Cardiac ventricle fibroblast (primary cell): ENCODE measurements at places on chromosomes 3 and 15. TPM values are rescaled to one million over a fixed set of nuclear protein-coding genes. Genes with fewer than 3 reads are reported as not detected.

SLC38A3 gene
- total RNA-seq, result not detected in 2 replicates

BCL6 gene
- total RNA-seq, result 36.2 and 42.2 TPM in 2 replicates

GPR62 gene
- 0.12 TPM in 1 of 2 replicates, not detected in the other for total RNA-seq

UACA gene
- total RNA-seq, result 41.1 and 44.5 TPM in 2 replicates

SPATA12 gene
- 0.12 TPM in 1 of 2 replicates, not detected in the other for total RNA-seq

SLC24A5 gene
- not detected in 2 replicates for total RNA-seq

RYR3 gene
- 0.06 and 0.10 TPM in 2 replicates for total RNA-seq

GOLGA8G gene
- total RNA-seq, result not detected in 2 replicates

STRIT1 gene
- not detected in 2 replicates for total RNA-seq

C2CD4B gene
- 1.2 and 1.5 TPM in 2 replicates for total RNA-seq

MUC4 gene
- total RNA-seq, result not detected in 2 replicates

KBTBD8 gene
- total RNA-seq, result 0.24 and 0.31 TPM in 2 replicates

ZNF80 gene
- not detected in 2 replicates for total RNA-seq

BFSP2 gene
- total RNA-seq, result not detected in 2 replicates

SKOR1 gene
- total RNA-seq, result 0.06 TPM in 1 of 2 replicates, not detected in the other

MAP1A gene
- total RNA-seq, result 22.8 and 24.6 TPM in 2 replicates

CCDC50 gene
- total RNA-seq, result 107 and 116 TPM in 2 replicates

ZBBX gene
- not detected in 2 replicates for total RNA-seq

ATP10A gene
- total RNA-seq, result 0.62 and 1.1 TPM in 2 replicates

RAB7A gene
- total RNA-seq, result 98.8 and 116 TPM in 2 replicates

PLSCR4 gene
- 130 and 139 TPM in 2 replicates for total RNA-seq

PAQR5 gene
- 0.94 and 1.5 TPM in 2 replicates for total RNA-seq

PARP16 gene
- 4.0 and 5.2 TPM in 2 replicates for total RNA-seq

SHC4 gene
- 0.64 and 1.1 TPM in 2 replicates for total RNA-seq

GOLGA8S gene
- total RNA-seq, result 0.19 and 0.39 TPM in 2 replicates

BCL2A1 gene
- total RNA-seq, result not detected in 2 replicates

ACAD11 gene
- total RNA-seq, result 9.3 and 9.6 TPM in 2 replicates

CELF6 gene
- total RNA-seq, result 0.19 and 1.3 TPM in 2 replicates

STAB1 gene
- 3.0 and 4.4 TPM in 2 replicates for total RNA-seq
